Fibroblast of skin of scalp (primary cell): ENCODE measurements at places on chromosomes 6 and 20.

DNA sequence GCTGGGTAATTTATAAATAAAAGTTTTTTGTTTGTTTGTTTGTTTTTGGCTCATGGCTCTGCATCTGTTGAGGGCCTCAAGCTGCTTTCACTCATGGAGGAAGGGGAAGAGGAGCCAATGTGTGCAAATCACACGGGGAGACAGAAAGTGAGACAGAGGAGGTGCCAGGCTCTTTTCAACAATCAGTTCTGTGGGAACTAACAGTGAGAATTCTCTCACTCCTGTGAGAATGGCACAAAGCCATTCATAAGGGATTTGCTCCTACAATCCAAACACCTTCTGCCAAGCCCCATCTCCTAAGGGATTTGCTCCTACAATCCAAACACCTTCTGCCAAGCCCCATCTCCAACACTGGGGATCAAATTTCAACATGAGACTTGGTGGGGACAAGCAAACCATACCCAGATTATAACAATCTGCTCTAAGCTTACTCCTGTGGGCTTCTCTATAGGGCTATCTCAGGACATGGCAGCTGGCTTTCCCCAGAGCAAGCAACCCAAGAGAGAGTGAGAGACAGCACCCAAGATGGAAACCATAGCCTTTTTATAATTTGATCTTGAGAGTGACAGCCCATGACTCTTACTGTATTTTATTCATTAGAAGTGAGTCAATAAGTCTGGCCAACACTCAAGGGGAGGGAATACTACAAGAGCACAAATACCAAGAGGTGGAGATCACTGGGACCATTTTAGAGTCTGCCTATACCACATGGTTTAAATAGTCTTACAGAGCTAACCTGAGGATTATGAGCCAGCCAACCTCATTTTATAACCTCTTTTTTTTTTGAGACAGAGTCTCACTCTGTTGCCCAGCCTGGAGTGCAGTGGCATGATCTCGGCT is 22.8 kb upstream of the LRRC1 start:
- no peak for DNase-seq

DNA sequence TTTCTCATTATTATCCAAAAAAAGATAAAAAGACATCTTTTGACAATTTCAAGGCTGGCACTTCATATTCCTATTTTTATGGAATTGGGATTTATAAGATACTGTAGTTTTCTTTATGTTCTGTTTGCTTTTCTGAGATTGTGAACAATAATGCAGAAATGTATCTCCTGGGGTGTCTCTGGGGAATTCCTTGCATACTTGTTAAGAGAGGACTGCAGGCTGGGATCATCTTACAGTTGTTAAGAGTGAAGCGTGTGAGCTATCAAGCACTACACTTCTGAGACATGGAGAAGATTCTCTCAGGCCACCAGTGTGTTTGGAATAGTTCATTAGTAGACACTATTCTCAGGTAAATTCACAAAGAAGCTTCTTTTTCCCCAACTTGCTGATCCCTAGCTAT is 963.3 kb upstream of the GJE1 start:
- DNase-seq: peak; percentile 97

DNA sequence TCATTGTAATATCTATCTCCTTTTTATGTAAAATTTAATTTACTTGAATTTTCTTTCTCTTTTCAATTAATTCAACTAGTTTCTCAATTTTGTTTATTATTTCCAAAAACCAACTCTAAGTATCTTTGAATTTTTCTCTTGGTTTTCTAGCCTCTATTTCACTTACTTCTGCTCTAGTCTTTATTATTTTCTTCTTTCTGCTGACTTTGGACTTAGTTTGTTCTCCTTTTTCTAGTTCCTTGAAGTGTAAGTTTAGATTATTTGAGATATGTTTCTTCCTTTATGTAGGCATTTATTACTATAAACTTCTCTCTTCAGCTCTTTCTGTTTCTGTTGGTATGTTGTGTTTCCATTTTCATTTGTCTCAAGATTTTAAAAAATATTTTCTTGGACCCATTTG is 70.8 kb downstream of the TNFAIP3 start:
- no peak for DNase-seq

DNA sequence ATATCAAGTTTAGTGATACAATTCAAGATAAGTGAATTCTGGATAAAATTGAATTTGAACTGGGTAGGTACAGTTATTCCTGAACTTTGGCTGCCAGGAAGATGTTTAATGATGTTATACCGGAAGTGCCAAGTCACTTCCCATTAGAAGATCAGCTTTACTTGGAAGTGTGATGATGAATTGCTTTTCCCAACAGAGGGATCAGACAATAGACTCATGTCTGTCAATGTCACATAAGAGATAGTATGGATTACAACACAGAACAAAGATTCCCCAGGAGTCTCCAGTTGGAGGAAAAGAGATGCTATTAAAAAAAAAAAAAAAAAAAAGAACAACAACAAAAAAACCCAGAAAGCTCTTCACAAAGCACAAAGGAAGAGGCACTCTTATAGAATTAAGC is 497.9 kb upstream of the EPHA7 start:
- no peak for DNase-seq

- DNase-seq: no peak
Observed at GRCh38 chr6:31169123-31169857, 1.2 kb downstream of the POU5F1 start.

DNA sequence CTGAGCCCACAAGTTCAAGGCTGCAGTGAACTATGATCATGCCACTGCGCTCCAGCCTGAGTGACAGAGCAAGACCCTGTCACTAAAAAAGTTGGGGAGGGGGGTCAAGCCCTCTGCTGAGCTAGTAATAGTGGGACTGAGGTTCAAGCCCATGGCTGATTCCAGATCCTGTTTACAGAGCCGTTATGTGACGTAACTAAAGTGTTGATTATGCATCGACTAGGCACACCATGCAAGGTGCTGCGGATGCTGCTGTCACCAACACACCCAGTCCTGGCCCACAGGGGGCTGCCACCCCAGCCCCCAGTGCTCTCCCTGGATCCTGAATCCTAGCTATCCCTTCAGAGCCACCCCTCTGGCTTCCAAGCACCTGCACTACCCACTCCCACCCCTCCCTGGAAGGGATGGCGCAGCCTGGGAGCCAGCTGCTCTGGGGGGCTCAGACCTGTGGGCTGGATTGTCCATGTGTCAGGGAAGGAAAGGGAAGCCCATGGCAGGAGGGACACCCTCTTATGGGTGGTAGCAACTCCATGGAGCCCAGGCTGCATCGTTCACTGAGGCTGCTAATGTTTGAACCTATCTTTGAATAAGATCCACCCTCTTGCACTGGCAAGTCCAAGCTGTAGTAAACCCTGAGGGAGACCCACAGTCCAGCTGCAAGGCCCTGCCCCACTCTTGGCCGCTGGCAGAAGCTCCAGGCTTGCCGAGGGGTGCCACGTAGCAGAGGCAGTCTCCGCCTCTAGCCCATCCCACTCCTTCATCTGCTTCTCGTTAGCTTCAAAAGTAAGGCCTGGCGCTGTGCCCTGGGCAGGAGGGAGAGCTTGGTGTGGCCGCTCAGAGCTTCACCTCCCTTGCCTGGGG is 95.0 kb downstream of the SNX5 start:
- DNase-seq: peak; percentile 98

DNA sequence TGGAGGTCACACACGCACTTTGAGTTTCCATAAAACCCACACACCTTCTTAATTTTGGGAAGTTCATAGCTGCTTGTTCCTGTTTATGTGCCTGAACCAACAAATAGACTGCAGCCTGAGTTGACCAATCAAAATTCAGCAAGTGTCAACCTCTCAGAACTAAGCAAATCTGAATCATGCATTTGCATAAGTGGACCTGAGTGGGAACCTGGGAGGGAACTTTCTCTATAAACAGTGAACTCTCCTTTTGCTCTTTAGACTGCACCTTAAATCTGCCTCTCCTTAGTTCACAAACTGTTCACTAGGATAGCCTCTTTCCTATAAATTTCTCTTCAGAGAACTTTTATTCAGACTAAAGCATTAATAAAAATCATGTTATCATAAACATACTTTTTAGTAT is 37.9 kb downstream of the SLC17A1 start:
- DNase-seq: no peak

DNA sequence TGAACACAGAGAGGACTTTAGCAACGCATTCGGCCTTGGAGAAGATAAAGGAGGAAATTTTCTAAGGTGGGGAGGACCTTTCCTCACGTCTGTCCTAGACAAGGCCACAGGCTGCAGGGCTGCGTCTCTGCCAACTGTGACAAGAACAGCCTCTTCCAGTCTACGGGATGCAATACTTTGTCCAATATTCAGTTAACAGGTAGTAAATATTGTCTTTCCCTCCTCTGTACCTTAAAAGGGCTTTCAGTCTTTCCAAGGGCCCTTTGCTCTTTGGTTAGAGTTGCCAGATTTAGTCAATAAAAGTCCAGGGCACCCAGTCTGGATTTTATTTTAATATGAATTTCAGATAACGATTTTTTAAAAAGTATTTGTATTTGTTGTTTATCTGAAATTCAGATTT is 78.2 kb downstream of the ELOVL4 start:
- DNase-seq: no peak
